SJSA1 (cell line): ENCODE measurements at places on chromosomes 1 and 21. TPM values are rescaled to one million over a fixed set of nuclear protein-coding genes. Genes with fewer than 3 reads are reported as not detected.

The MAP10 gene
- not detected in 2 replicates for total RNA-seq

GRCh38 chr1:23184212-23184934 is 15.7 kb upstream of the LUZP1 start:
- no peak for DNase-seq
- no peaks in the 10 kb centered on the region for H3K36me3 ChIP-seq
- H3K4me1 ChIP-seq = peaks cover 15% of the 10 kb centered on the region
- H3K4me3 ChIP-seq = peak overlapping the region; percentile 14
- H3K27ac ChIP-seq = no peak overlapping the region
- no peaks in the 10 kb centered on the region for H3K27me3 ChIP-seq

The TSPAN1 gene
- total RNA-seq = not detected in 2 replicates

DNA sequence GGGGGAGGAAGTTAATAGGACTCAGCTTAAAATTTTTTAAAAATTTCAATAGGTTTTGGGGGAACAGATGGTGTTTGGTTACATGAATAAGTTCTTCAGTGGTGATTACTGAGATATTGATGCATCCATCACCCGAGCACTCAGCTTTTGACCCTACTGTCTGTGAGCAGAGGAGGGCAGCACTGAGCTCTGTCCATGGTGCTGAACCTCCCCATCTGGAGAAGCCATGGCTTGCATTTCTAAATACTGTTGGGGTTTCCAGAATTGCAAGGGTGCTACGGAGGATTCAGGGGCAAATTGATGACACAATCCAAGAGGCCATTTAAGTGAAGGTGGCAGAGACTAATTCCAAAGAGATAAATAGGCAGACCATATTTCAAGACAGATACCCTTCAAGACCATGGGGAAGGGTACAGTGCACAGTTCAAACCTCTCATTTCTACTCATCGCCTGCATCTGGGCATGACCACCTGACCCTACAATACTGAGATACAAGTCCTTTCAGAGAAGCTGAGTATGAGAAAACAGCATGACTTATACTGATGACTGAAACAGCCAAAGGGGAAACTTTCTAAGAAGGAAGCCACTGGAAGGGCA is 17.2 kb downstream of the SYT2 start:
- H3K27me3 ChIP-seq = peaks cover 39% of the 10 kb centered on the region
- no peak overlapping the region for H3K4me3 ChIP-seq
- no peak overlapping the region for H3K27ac ChIP-seq
- no peaks in the 10 kb centered on the region for H3K4me1 ChIP-seq
- no peaks in the 10 kb centered on the region for H3K36me3 ChIP-seq

DNA sequence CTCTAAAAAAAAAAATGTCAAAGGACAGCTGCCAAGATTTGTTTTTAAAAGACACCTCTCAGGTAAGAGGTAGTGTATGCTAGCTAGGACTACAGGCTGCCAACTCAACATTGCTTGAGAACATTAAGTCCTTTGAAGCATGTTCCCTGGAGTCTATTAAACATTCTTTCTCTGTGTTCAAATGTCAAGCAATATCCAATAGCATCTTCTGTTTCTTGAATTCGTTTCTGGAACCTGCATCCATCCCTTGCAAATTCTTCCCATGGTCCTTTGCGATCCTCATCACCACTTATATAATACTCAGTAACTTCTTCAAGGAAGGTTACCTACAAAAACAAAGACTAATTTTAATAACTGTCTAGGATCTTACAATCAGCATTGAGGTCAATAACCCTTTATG is 5.6 kb downstream of the PPP1R15B start:
- no peaks in the 10 kb centered on the region for H3K4me1 ChIP-seq
- H3K27ac ChIP-seq = no peak overlapping the region
- H3K27me3 ChIP-seq = no peaks in the 10 kb centered on the region
- peaks cover 91% of the 10 kb centered on the region for H3K36me3 ChIP-seq
- H3K4me3 ChIP-seq = no peak overlapping the region
